ENCODE measurements at places on chromosomes 2 and 18.

DNA sequence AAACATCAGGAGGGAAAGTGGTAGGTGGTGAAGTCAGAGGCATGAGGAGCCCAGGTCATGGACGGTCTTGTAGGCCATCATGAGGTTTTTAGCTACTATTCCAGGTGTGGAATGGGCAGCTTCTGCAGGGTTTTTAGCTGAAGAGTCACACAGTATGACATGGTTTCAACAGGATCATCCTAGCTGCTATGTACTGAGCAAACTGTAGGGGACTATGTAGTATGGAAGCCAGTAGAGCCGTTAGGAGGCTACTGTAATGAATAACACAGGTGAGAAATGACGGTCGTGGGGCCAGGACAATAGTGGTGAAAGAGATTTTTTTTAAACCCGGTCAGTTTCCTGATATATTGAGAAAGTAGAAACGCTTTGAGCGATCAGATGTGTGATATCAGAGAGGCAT, 167.6 kb upstream of the FN1 start:
- H3K27me3 ChIP-seq: no peaks in the 10 kb centered on the region
- H3K36me3 ChIP-seq: no peaks in the 10 kb centered on the region
- no peaks in the 10 kb centered on the region for H3K4me1 ChIP-seq
- no peak for DNase-seq

GRCh38 chr2:197241153-197241552, 69.4 kb downstream of the ANKRD44 start:
- H3K4me3 ChIP-seq: no peak overlapping the region
- H3K27ac ChIP-seq: peak overlapping the region; percentile 81
- peaks cover 30% of the 10 kb centered on the region for H3K4me1 ChIP-seq
- no peaks in the 10 kb centered on the region for H3K36me3 ChIP-seq
- no peaks in the 10 kb centered on the region for H3K27me3 ChIP-seq
- DNase-seq: no peak

- no peaks in the 10 kb centered on the region for H3K36me3 ChIP-seq
- peaks cover 11% of the 10 kb centered on the region for H3K27me3 ChIP-seq
- no peak overlapping the region for H3K27ac ChIP-seq
Measured at GRCh38 chr2:169184074-169184473, 114.7 kb downstream of the DHRS9 start.

DNA sequence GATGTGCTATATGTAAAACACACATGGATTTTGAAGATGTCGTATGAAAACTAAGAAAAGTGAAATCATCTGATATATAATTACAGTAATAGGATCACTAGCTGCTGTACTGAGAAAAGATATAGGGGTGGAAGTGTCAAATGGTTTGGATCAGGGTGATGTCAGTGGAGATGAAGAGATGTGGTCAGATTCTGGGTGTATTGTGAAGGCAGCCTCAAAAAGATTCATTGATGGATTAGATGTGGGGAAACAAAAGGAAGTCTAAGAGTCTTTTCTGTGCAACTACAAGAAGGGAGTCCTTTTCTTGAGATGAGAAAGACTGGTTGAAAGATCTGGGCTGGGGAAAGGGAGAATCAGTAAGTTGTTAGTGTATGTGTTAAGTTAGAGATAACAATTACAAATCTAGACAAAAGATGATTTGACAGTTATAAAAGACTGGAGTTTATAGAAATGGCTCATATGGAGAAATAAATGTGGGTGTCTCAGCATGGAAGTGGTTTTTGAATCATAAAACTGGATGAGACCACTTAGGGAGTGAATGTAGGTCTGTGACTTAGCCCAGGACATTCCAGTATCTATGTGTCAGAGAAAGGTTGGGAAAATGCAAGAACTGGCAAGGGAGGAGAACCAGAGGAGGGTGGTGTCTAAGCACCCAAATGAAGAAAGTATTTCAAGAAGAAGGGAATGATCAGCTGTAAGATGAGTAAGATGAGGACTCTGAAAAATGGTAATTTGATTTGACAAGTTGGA, 347.4 kb downstream of the PARD3B start:
- no peak for DNase-seq
- no peak overlapping the region for H3K27ac ChIP-seq
- no peak overlapping the region for H3K4me3 ChIP-seq
- no peaks in the 10 kb centered on the region for H3K36me3 ChIP-seq
- no peaks in the 10 kb centered on the region for H3K4me1 ChIP-seq

DNA sequence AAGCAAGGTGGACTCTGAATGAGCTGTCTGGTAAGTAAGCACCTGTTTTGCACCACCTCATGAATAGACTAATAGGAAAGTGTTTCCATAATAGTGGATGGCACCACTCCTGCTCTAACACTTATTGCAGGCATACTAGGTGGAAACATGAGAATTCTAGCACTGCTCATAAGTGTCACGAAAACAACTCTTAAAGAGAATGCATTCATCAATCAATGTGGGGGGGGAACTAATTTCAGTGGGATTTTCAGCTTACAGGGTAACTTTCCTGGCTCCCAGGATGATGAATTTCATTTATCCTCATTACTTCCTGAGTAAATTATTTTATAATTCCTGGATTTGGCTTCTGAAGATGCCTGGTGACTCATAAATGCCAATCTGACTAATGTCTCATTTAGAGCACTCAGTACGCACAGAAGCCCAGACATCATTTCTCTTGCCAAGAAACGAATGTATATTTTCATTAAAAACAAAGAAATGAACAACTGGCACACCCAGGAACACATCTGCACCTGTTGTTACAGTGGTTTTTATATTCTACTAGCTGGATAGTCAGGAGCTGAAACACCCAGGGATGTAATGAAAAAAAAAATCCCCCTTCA, 129.6 kb downstream of the PID1 start:
- H3K4me3 ChIP-seq: no peak overlapping the region
- no peak for DNase-seq
- H3K36me3 ChIP-seq: no peaks in the 10 kb centered on the region
- no peak overlapping the region for H3K27ac ChIP-seq
- H3K4me1 ChIP-seq: no peaks in the 10 kb centered on the region

DNA sequence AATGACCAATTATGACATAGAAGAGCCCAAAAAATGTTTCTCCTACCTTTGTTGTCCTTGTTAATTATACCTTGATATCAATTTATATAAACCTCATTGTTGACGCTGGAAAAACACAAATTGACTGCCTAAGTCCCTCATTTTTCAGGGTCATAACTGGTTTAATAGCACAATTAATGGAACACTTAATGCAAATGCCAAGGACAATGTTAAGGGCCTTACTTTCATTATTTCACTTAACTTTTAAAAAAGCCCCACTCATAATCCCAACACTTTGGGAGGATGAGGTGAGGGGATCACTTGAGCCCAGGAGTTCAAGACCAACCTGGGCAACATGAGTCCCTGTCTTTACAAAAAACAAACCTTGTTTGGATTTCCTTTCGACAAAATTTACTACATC, 3.5 kb upstream of the STPG4 start:
- DNase-seq: no peak
- H3K4me1 ChIP-seq: no peaks in the 10 kb centered on the region
- H3K27me3 ChIP-seq: no peaks in the 10 kb centered on the region
- no peak overlapping the region for H3K4me3 ChIP-seq

DNA sequence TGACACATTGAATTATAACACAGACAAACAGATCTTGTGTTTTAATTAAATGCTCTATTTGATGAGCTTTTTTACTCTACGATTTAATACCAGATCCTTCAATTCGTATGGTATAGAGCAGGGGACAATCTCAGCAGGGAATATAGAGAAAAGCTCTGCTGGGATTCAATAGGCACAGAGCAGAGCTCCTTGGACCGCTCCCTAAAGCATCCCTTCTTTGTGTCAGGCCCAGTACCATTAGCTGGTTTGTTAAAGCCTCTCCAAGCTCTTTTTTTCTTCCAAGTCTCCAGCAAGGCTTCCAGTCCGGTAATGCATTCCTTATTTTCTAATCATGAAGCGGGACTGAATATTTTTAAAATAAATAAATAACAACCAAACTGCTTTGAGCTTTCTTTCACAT, 466.0 kb downstream of the NR4A2 start:
- no peak overlapping the region for H3K27ac ChIP-seq
- H3K36me3 ChIP-seq: no peaks in the 10 kb centered on the region
- no peak for DNase-seq
- H3K4me3 ChIP-seq: no peak overlapping the region
- no peaks in the 10 kb centered on the region for H3K4me1 ChIP-seq
- no peaks in the 10 kb centered on the region for H3K27me3 ChIP-seq

- H3K27ac ChIP-seq: no peak overlapping the region
- H3K36me3 ChIP-seq: no peaks in the 10 kb centered on the region
- H3K27me3 ChIP-seq: no peaks in the 10 kb centered on the region
- H3K4me1 ChIP-seq: no peaks in the 10 kb centered on the region
Measured at GRCh38 chr2:223227338-223227737, 175.3 kb downstream of the KCNE4 start.

- H3K36me3 ChIP-seq: no peaks in the 10 kb centered on the region
- DNase-seq: no peak
- peaks cover 5% of the 10 kb centered on the region for H3K4me1 ChIP-seq
- no peak overlapping the region for H3K4me3 ChIP-seq
Measured at GRCh38 chr2:129882476-129882875, 97.0 kb upstream of the RAB6C start.

- H3K36me3 ChIP-seq: no peaks in the 10 kb centered on the region
- no peak overlapping the region for H3K4me3 ChIP-seq
- DNase-seq: no peak
- no peak overlapping the region for H3K27ac ChIP-seq
- H3K27me3 ChIP-seq: no peaks in the 10 kb centered on the region
Measured at GRCh38 chr2:174465327-174465726, 21.5 kb downstream of the GPR155 start.

GRCh38 chr2:127514485-127514884, 11.8 kb downstream of the IWS1 start:
- H3K4me1 ChIP-seq: peaks cover 10% of the 10 kb centered on the region
- no peak overlapping the region for H3K27ac ChIP-seq
- no peak for DNase-seq
- peaks cover 86% of the 10 kb centered on the region for H3K36me3 ChIP-seq
- H3K27me3 ChIP-seq: no peaks in the 10 kb centered on the region

DNA sequence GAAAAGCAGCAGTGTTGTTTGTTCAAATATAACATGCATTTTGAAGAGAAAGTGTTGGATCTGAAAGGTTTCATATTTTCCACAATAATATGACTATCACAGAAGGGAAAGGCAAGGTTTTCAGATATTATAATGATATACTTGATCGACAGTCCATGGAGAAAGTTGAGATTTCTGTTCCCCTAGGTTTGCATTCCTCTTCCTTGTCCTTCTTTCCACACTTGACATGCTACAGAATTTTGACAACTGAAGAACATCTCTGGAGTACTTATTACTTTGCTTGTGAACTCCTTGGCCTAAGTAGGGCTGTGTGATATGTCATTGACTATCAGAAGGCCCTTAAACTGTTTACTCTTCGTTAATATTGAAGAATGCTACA, 46.5 kb downstream of the TMEFF2 start:
- DNase-seq: no peak
- no peaks in the 10 kb centered on the region for H3K4me1 ChIP-seq
- no peaks in the 10 kb centered on the region for H3K36me3 ChIP-seq
- no peak overlapping the region for H3K4me3 ChIP-seq
- peaks cover 7% of the 10 kb centered on the region for H3K27me3 ChIP-seq

- H3K27ac ChIP-seq: no peak overlapping the region
- peaks cover 10% of the 10 kb centered on the region for H3K27me3 ChIP-seq
- no peak overlapping the region for H3K4me3 ChIP-seq
- no peaks in the 10 kb centered on the region for H3K36me3 ChIP-seq
- H3K4me1 ChIP-seq: no peaks in the 10 kb centered on the region
Measured at GRCh38 chr2:205613970-205614559, 68.2 kb upstream of the NRP2 start.

DNA sequence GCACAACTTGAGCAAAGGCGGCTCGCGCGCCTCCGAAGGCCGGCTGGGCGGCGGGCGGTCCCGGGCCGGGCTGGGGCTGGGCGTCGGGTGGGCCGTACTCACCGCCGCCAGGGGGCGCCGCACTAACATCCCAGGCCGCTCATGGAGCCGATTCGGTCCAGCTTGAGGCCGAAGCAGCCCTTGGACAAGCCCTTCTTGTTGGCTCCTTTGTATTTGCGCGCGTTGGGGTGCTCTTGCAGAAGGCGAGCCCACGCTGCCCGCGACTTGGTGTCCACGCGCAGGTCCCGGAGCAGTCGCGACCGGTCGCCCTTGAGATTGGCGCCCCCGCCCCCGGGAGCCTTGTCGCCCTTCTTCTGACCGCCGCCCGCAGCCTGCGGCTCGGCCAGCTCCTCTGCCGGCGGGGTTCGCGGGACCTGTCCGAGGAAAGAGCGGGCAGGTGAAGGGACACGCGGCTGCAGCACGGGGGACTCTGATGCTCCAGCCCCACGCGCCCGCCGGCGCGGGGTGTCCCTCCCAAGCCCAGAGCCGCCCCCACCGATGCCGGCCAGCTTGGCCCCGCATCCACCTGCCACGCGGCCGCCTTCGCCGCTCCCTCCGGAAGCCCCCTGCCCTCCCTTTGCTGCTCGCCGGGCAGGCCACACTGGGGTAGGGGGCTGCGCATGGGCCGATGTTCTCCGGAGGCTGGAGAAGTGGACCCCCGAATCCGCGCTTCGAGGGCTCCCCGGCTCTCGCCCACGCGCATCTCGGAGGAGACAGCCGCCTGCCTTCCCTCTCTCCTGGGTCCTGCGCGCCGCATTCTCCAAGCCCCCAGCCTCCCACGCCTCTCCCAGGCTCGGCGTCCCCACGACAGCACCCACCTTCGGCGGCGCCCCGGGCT, 655 bp downstream of the NPPC start:
- H3K27me3 ChIP-seq: peaks cover 25% of the 10 kb centered on the region
- H3K4me3 ChIP-seq: peak overlapping the region; percentile 47
- DNase-seq: peak; percentile 47
- H3K36me3 ChIP-seq: no peaks in the 10 kb centered on the region

DNA sequence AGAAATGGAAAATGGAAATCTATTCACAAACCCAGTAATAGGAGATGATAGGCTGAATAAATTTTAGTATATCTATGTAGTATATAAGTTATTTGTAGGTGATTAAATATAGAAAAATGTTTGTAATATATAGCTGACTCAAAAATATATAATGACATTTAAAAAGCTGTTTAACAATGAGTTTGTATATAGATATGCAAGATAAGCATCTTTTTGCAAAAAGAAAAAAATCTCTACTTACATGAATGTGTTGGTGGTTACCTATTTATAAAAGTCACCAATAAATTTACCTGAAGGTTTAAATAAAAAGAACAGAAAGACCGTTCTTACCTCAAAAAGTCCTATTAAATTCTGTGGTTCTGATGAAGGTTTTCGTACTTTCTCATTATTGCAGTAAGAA, 71.3 kb downstream of the LRPPRC start:
- H3K4me3 ChIP-seq: no peak overlapping the region
- H3K27me3 ChIP-seq: no peaks in the 10 kb centered on the region
- peaks cover 89% of the 10 kb centered on the region for H3K36me3 ChIP-seq
- H3K27ac ChIP-seq: no peak overlapping the region

DNA sequence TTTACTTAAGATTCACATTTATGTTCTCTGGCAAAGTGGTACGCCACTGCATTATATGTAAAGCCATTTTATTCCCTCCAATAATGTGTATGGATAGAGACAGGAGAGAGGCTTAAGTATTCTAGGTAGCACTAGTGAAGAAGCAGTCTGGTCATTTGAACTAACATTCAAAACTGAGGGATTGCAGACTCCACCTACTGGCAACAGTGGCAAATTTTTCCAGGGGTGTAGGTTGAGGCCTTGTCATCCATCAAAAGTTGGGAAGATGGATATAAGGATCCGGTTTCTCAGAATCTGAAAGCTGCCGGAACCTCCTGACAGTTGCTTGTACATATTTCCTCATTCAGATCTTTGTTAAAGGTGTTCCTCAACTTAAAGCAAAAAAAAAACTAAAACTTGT, 465.5 kb upstream of the FSHR start:
- no peaks in the 10 kb centered on the region for H3K27me3 ChIP-seq
- H3K4me3 ChIP-seq: no peak overlapping the region
- DNase-seq: no peak
- no peak overlapping the region for H3K27ac ChIP-seq
- no peaks in the 10 kb centered on the region for H3K36me3 ChIP-seq

GRCh38 chr2:38554973-38555595, 47.6 kb downstream of the HNRNPLL start:
- no peaks in the 10 kb centered on the region for H3K27me3 ChIP-seq
- no peaks in the 10 kb centered on the region for H3K4me1 ChIP-seq
- no peak for DNase-seq
- no peak overlapping the region for H3K27ac ChIP-seq
- H3K4me3 ChIP-seq: no peak overlapping the region
